ENCODE measurements at places on chromosomes 3 and 15.

GRCh38 chr3:21889166-21889565 is 138.2 kb upstream of the ZNF385D start:
- DNase-seq, result no peak

DNA sequence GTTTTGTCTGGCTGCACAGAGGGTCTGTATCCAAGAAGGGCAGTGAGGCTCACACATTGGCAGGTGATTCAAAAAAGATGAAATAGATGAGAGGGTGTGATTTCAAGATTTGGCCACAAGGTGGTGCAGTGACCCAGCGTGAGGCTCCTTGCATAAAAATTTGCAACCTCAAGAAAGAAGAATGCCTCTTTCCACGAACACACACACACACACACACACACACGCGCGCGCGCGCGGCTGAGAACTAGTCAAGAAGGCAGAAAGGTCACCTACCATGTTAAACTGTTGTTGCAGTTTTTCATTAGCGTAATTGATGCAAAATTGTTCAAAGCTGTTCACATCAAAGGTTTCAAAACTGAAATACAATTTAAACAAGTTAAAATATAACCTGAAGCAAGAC is 39.2 kb downstream of the MYO5C start:
- DNase-seq, result peak; percentile 58

DNA sequence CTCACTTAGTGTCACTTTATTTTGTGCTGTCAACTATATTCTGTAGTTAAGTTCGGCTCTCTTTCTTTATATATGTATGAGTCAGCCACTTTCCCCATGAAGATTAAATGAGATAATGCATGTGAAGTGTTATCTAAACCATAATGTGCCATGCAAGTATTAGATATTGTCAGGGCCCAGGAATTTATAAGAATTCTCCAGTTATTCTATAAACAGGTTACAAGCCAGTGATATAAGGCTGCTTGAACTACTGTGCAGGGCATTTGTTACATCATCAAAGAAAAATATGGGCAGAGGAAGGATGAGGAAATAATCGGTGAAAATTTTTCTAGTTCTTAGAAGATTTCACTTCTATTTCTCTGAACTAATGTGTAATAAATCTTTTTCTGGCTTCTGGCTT is 1049.0 kb upstream of the NR2F2 start:
- no peak for DNase-seq

GRCh38 chr15:93154666-93155065 is 65.7 kb upstream of the RGMA start:
- no peak for DNase-seq

GRCh38 chr3:134365766-134366065 is 8.5 kb downstream of the AMOTL2 start:
- peak; percentile 19 for DNase-seq

GRCh38 chr3:155989536-155989935 is 119.1 kb downstream of the GMPS start:
- DNase-seq, result no peak

DNA sequence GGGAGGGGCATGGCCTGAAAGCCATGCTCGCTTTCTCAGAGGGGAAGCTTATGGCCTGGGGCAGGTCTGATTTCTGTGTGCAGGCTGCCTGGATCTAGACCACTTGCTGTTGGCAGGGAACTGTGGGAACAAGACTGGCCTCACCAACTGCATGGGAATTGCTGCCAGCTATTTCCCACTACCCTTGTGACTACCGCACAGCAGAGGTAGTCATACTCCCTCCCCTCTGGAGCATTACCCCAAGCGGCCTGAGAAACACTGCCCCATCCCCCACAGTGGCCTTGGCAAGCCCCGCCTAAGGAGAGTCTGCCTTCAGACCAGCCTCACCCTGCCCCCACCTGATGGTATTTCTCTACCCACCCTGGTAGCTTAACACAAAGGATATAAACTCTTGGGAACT is 199.4 kb upstream of the CADM2 start:
- peak; percentile 20 for DNase-seq

DNA sequence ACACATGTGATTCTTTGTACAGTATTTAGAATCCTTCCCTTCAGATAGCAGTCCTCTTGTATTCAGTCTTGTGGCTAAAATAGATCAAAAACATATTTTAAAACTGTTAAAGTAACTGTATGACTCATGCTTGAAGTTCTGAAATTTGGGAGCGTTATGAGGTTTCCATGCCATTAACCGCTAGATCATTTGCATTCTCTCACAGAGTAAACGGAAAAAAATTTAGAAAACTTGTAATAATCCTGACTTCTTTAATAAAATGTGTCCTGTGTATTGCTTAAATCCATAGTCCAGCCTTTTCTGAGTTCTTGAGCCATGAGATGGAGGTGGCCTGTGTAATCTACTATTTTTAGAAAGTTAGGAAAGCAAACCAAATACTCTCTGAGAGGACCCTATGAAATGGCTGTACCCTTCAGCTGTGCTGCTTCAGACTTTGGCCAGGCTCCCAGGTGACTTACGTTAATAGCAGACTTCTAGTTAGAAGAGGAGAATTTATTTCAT is 33.8 kb downstream of the MBNL1 start:
- no peak for DNase-seq

GRCh38 chr3:146414010-146414409 is 55.4 kb downstream of the PLSCR2 start:
- DNase-seq, result no peak

DNA sequence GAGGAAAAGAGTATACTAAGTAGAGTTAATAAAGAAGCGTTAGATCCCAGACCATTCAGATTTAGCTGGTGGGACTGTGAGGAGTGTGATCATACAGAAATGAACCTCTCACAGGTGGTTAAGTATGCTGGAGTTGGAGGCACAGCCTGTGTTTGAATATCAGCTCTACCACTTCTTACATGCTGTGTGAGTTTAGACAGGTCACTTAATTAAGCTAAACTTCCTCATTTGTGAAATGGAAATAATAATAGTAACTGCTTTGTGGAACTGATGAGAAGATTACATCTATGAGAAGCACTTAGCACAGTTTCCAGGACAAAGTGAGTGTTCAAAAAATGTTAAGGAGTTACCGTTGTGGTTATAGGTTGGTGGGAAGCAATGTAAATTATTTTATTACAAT is 8.4 kb downstream of the ACP3 start:
- DNase-seq, result no peak

DNA sequence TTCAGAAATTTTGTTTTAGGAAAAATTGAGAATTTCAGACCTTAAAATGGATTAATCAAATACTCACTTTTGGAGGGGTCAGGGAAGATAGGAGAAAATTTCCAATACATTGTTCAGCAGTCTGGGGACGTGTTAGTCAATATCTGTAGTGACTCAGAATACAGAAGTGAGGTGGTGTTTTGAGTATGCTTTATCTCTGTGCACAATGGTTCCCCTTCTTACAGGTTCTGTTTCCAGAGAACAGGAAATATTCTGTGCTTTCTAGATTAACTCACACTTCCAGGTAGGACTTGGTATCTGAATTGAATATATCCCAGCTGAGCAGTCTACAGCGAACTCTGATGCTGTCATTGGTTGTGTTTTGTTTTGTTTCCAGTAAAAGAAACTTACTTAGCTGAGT is 30.7 kb upstream of the CCDC54 start:
- DNase-seq, result no peak

- DNase-seq, result no peak
Measured at GRCh38 chr3:29138171-29138570, 142.7 kb upstream of the RBMS3 start.

All from H9 (cell line).